ENCODE measurements at places on chromosomes 2 and 18.

DNA sequence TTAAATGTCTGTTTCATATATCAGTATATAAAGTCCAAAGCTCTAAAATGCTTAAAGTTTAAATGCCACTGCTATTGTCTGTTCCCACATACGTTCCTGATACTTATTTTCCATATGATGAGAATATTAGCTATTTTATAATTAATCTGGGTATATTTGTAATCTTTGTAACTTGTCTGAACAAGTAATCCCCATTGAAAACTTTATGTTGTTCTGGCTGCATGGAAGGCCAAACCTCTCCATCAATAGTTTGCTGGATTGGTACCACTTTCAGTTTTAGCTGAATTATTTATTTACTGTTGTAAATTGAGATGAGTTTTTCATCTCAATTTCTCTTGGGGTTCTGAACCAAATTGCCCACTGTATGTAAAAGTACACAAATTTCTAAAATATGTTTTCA is 1.5 kb downstream of the MBD5 start:
- no peak for DNase-seq

GRCh38 chr2:190190507-190191162 is 128.1 kb upstream of the MSTN start:
- DNase-seq: peak; percentile 12

DNA sequence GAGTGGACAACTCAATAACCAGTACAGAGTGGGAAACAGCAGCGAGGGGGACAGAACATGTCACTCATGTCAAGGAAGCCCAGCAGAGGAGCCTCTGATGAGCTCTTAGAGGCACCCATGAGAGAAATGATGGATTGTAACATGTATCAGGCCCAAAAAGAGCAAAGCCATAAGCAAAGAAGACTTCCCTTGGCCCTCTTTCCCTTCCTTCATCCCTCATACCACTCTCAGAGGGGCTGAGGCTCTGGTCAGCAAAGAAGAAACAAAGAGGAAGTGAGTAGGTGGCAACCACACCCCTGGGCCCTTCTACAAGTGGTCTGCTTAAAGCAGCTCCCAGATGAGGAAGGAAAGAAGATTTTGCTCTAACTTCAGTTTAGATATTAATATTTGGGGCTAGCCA is 112.8 kb downstream of the CDC42EP3 start:
- no peak for DNase-seq

DNA sequence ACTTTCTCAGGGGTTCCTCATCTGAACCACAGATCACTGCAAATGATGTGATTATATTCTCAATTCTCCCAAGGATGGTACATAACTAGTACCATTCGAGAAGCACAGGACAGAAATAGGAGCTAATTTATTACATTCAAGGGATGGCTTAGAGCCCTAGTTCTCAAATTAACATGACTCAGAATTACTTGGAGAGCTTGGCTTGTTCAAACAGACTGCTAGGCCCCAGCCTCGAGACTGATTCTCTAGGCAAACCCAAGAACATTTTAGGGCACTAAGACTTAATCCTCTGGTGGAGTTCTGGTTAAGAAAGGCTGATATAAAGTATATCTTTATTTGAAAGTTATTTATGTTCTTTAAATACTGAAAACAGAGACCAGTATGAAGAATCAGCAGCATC is 35.8 kb downstream of the HIBCH start:
- DNase-seq: no peak

GRCh38 chr2:15974565-15975260 is 34.4 kb downstream of the MYCN start:
- no peak for DNase-seq

- DNase-seq: no peak
These were observed 89.9 kb downstream of the MAPK4 start for GRCh38 chr18:50649821-50650220.
